ENCODE measurements at places on chromosomes 6 and 20. TPM values are rescaled to one million over a fixed set of nuclear protein-coding genes. Genes with fewer than 3 reads are reported as not detected.

MAPK13 gene
- polyA plus RNA-seq, result 27.0 TPM

SRMS gene
- 0.17 TPM for polyA plus RNA-seq

GRCh38 chr6:17454316-17455005 is 61.1 kb downstream of the CAP2 start:
- DNase-seq, result no peak

GRCh38 chr6:73606428-73606827 is 47.4 kb downstream of the SLC17A5 start:
- no peak for DNase-seq

GRCh38 chr6:155493694-155494143 is 38.1 kb upstream of the NOX3 start:
- DNase-seq, result no peak

BPIFB1 gene
- polyA plus RNA-seq, result not detected

TSBP1 gene
- polyA plus RNA-seq, result 0.13 TPM
